Hair follicle dermal papilla cell (primary cell): ENCODE measurements at places on chromosomes 5 and 9. TPM values are rescaled to one million over a fixed set of nuclear protein-coding genes. Genes with fewer than 3 reads are reported as not detected.

The C6 gene
- not detected in 2 replicates for total RNA-seq

The PCDHGA9 gene
- 7.1 and 7.3 TPM in 2 replicates for total RNA-seq

The CDC25C gene
- total RNA-seq: 0.65 and 1.3 TPM in 2 replicates

The JADE2 gene
- 29.6 and 34.2 TPM in 2 replicates for total RNA-seq

The OLFML2A gene
- 24.7 and 47.6 TPM in 2 replicates for total RNA-seq

The KCNIP1 gene
- 0.16 and 3.0 TPM in 2 replicates for total RNA-seq

The NRG2 gene
- total RNA-seq: 2.8 and 4.5 TPM in 2 replicates

The SPATA31D4 gene
- total RNA-seq: not detected in 2 replicates

The ROR2 gene
- total RNA-seq: 26.4 and 31.5 TPM in 2 replicates

The HRCT1 gene
- not detected in 2 replicates for total RNA-seq

The QSOX2 gene
- 10.9 and 11.5 TPM in 2 replicates for total RNA-seq

The TMCO6 gene
- total RNA-seq: 10.5 and 12.5 TPM in 2 replicates

The GDNF gene
- 9.5 and 11.5 TPM in 2 replicates for total RNA-seq

The FOXI1 gene
- not detected in 2 replicates for total RNA-seq

The COL23A1 gene
- total RNA-seq: 14.7 and 26.0 TPM in 2 replicates

The SHB gene
- total RNA-seq: 12.9 and 15.7 TPM in 2 replicates

The PCDHGA11 gene
- total RNA-seq: 14.6 and 19.8 TPM in 2 replicates

The TRPM6 gene
- total RNA-seq: under 0.01 and 0.12 TPM in 2 replicates

The CBY3 gene
- not detected in 2 replicates for total RNA-seq

The HTR1A gene
- not detected in 2 replicates for total RNA-seq

The PCDHA3 gene
- 0.32 and 0.61 TPM in 2 replicates for total RNA-seq

The TAF11L11 gene
- not detected in 2 replicates for total RNA-seq
